ENCODE measurements at places on chromosomes 4 and X.

DNA sequence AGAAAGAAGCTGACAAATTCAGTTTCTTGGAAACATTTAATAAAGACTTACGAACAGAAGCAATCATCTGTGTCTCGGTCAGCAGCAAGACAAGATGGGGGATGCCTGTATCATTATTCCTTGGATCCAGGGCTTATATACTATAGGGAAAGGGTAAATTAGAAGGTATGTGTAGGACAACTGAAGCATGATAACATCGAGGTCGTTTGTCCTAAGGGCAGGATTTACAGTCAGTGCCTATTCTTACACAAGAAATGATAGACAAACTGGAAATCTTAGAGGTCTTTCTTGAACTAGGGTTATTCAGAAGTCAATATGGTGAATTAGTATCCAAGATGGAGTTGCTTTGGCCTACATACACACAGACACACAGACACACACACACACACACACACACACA lies 553.0 kb downstream of the STPG2 start:
- DNase-seq, result no peak

GRCh38 chrX:16839852-16840460 lies 30.2 kb downstream of the RBBP7 start:
- no peak for DNase-seq

- DNase-seq, result no peak
These were observed 154.0 kb upstream of the RASGEF1B start for GRCh38 chr4:81625422-81626417.

DNA sequence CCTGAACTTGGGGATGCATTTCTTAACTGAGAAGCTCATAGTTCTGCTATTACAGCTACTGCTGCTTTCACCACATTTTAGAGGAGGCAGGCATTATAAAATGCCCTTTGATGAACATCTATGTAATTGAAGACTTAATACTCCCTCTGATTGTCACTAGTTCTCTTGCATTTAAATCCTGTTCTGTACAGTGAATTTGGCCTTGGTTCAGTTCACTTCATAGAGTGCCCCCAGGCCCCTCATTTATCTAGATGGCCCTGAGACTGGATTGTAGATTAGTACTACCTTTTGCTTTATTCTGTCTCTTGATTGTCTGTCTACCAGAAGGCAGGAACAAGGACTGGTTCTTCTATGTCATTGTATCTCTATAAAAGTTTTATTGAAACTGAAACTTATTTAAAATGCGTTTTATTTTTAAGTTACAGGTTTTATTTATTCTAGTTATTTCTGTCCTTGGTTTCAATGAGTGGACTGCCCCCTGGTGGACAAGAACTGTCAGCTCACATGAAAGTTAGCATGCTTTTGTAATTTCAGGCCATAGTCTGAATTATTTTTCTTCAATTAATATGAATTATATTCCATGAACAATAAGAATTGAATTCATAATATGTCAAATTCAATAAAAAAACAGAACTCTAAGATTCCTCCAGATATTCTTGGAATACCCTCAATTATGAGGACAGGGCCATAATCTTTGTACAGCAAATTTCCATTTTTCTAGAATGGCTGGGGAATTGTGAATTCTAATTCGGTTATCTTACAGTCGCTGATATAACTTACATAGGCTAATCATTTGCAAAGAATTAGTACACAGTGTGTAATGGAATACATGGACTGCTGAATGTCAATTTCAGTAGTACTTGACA lies 47.2 kb upstream of the TMEM33 start:
- DNase-seq, result peak; percentile 48

DNA sequence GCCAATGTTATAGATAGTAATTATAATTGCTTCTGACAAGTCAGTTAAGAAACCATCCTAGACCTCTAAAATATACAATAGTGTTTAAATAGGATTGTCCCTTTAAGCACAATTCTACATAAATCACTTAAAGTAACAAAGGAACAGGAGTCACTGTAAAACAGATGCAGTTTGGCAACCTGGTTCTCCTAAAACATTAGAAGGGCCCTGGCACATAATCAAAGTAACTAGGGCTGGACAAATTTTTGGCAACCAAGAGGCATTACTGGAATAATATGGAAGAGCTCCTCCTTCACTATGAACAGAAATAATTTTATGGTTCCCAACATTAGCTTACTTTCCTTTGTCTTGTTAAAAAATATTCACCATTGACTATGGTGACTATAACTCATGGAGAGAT lies 75.0 kb upstream of the CCDC160 start:
- no peak for DNase-seq

DNA sequence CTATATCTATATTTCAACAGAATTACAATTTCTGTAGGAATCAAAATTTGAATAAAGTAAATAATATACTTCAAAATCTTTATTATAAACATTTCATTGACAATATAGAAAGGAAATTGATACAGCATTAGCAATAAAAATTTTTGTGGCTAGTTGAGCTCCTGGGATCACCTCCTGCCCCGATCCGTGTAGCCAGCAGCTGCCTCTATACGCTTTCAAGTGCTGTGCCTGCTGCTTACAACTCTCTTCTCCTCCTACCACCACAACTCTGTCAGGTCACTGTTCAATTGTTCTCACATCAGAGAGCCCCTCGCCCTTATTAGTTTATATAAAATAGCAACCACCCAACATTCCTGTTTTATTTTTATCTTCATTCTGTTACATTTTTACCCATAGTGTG lies 27.6 kb downstream of the INPP4B start:
- DNase-seq, result no peak

- DNase-seq, result no peak
These were observed 318.5 kb downstream of the ARAP2 start for GRCh38 chr4:35925806-35926205.

DNA sequence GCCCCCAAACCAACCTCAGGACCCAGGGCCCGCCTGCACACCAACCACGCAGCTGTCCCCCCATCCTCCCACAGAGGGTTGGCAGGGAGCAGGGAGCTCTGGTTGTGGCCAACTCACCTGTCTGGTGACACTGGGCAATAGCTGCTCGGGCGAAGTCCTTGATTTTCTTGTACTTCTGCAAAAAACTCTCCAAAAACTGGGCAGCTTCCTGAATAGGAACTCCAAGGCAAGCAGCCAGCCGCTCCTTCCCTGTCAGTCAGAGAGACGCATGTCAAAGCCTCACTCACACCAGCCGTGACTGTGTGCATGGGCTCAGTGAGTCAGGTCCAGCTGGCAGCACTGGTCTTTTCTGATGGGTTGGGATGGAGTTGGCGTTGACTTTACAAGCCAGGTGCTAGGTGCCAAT lies 26.4 kb downstream of the NAT8L start:
- DNase-seq, result no peak

GRCh38 chr4:72931346-72931745 lies 138.2 kb downstream of the COX18 start:
- DNase-seq, result no peak

DNA sequence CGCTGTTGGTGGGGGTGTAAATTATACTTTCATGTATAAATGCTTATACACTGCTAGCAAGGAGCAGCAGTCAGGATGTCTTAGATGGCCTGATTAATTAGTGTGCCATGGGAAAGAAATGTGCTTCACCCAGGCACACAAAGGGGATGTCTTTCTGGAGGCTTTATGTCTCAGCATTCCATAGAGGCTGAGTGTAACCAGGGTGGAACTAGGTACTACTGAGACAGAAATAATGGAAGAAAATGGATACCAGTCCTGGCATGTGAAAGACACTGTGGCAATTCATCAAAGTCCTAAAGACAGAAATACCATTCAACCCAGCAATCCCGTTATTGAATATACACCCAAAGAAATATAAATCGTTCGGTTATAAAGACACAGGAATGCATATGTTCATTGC lies 52.5 kb downstream of the PF4 start:
- DNase-seq, result no peak
